ENCODE measurements at places on chromosomes 12 and 14.

GRCh38 chr12:67413577-67413976 lies 144.4 kb downstream of the CAND1 start:
- no peak for DNase-seq

- DNase-seq, result no peak
Observed at GRCh38 chr14:21203470-21204166, 47.8 kb upstream of the OR5AU1 start.

DNA sequence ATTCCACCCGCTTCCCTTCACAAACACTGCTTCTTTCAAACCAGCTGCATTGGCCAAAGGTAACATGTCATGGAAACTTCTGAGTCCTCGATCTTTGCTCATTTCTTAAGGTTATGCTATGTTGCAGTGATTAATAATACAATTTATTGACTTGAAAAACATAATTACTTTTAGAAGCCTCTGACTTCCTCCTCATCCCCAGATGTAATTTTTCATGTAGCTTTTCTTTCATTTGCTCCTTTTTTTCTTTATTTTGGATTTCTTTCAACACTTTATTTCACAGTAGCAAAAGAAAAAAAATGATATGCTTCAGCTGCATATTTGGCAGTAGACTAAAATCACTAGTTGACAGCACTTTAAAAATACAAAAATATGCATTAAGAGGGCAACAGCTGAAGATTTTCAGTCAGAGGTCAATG lies 116.2 kb downstream of the LRRIQ1 start:
- DNase-seq, result no peak

GRCh38 chr14:54766276-54767138 lies 136.1 kb downstream of the GCH1 start:
- no peak for DNase-seq

- DNase-seq, result no peak
Observed at GRCh38 chr12:57404966-57405640, 25.7 kb downstream of the R3HDM2 start.

- DNase-seq, result no peak
Observed at GRCh38 chr12:122099280-122099749, 20.8 kb downstream of the MLXIP start.

DNA sequence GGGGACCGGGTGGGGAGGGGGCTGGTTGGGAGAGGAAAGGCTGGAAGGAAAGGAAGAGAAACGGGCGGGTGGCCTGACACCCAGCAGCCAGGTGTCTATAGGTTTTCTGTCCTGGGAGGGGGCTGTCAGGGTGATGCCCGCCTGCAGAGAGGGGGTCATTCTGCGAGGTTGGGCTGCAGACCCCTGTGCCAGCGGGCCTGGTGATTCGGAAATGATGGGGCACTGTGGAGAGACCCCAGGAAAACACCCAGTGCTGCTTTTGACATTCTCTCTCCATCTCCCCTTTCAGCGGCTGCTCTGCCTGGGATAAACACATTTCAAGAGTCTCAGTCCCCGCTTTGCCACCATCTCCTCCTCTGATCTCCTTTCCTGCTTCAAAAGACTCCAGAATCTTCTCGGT lies 168.5 kb upstream of the RTL1 start:
- no peak for DNase-seq

GRCh38 chr14:74140374-74140850 lies 55.7 kb downstream of the LIN52 start:
- no peak for DNase-seq

DNA sequence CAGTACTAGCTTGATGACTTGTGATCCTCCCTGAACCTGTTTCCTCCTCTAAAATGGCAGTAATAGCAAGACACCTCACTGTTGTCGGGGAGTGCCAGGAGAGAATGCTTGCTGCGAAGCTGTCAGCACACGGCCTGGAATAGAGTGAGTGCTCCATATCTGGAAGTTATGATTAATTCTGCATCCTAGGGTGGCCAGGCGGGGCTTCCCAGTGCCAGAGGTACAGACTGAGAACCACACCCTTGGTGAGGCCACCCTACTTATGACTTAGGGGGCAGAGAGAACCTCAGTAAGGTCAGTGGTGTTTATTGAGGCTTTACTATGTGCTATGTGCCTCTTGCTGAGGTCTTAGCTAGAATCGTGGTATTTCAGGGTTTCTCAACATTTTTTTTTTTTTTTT lies 20.1 kb downstream of the MORN3 start:
- DNase-seq, result no peak

DNA sequence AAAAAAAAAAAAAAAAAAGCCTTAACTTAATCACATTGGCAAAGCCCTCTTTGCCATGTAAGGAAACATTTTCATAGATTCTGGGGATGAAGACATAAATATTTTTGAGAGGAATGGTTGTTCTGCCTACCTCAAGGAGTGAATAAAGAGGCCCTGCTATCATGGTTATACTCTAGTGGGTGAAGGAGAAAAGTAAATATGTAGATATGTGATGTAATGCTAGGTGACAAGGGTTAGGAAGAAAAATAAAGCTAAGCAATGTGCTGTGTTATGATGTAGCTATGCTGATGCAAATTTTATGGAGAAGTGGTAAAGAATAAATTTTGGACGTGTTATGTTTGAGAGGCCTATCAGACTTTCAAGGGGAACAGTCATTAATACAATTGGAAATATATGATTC lies 80.1 kb upstream of the DUSP6 start:
- no peak for DNase-seq

DNA sequence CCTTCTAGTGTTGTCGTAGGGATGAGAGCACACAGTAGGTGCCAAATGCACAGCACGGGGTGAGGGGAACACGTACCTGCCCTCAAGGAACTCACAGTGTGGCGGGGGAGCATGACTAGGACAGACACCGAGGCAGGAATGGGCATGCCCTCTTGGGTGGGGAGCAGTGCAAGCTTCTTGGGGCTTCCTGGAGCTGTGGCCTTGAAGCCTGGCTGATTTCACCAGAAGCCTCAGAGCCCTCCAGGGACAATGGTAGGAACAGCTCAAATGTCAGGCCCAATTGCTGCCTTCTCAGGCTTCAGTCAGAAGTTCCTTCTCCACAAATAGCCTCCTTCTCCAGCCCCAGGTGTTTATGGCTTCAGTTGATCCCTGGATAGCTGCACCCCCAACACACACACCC lies 43.4 kb downstream of the TEAD4 start:
- DNase-seq, result no peak

DNA sequence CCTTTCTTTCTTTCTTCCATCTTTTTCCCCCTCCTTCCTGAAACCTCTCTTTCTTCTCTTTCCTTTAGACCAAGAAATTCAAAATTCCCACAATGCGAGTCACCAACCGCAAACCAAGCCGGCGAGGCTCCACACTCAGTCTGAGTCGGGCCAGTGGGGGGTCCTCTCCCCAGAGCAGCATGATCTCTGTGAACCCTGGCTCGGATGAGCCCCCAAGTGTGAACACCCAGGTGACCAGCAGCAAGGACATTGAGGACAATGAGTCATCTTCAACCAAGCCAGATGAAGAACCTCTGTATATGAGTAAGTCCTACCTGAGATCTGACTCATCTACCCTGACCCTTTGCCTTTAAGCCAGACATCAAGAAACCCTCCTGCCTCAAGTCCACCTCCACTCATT lies 88.6 kb upstream of the TMEM233 start:
- DNase-seq, result no peak

DNA sequence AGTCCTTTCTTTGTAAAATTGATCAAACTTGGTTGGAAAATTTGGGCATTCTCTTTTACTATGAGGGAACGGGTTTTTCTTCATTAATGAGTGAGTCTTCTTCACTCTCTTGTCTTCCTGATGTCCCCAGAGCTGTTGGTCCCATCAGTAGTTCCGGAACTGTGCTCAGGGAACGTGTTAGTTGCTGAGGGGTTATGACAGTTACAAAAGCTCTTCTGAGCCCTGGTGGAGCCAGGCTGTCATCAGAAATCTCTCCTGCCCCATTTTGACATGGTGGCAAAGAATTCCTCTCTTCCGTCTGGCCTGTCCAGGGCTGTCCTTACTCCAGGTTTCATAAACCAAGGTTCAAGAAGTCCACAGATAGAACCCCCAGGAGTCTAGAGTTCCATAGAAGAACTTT lies 208.5 kb downstream of the SLC41A2 start:
- no peak for DNase-seq

DNA sequence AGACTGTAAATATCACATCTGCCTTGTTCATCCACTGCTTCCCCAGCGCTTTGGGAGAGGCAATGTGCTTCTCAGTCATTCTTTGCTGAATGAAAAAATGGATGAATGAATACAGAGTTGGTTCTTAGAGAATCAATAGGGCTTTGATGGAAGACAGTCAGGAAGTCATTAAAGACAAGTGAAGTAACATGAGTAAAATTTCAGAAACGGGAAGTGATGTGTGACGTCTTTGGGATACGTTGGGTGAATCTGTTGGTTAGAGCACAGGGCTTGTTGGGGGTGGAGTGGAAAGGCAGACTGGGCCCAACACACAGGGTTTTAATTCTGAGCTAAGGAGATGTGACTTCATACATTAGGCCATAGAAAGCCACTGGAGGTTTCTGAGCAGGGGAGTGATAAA lies 39.0 kb upstream of the NRXN3 start:
- no peak for DNase-seq

DNA sequence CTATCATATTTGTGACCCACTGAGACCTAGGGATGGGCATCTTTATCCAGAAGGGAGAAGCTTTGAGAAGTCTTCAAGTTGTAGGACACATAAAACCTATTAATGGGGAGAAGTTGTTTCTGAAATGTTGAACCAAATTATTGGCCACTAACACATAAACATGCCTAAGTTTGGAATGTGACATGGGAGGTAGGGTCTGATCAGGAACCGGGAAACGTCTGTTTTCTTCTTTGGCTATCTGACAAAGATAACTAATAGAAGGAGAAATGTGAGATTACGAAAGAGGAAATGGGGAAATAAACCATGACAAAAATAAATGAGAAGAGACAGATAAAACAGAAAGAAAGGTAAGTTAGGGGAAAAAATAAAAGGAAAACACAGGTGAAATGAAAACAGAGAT lies 425.2 kb downstream of the EGLN3 start:
- DNase-seq, result no peak

DNA sequence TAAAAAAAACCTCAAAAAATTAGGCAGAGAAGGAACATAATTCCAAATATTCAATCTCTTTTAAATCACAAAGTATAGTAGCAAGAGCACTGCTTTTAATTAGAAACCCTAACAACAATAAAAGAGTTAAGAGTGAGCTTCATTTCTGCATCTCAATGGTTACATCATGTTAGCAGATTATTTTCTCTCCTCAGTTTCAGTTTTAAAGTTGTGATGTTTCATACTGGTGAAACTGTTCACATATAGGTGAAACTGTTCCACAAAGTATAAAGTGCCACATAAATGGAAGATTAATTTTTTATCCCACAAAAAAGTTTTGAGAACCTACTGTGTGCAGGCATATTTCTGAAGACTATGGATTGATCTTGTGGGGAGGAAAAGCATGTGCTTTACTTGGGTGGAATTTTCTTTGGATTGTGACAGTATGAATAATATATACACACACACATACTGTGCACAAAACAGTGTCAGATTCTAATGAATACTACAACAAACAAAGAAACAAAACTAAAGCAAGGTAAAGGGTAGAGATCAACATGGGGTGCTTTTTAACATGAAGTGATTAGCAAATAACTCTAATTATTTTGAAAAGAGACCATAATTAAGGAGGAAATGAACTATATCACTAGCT lies 17.1 kb downstream of the LUM start:
- no peak for DNase-seq

DNA sequence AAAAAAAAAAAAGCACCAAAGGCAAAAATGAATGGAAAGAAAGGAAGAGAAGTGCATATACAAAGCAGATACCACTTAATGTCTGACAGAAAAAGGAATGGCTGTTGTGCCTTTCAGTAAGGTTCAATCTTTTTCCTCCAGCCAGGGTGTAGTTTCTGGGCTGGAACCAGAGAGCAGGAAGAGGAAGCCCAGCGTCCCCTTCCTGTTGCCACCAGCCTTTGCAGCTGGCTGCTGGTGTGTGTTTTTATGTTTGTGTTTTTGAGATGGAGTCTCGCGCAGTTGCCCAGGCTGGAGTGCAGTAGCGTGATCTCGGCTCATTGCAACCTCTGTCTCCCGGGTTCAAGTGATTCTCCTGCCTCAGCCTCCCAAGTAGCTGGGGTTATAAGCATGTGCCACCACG lies 64.6 kb upstream of the LTA4H start:
- DNase-seq, result no peak

- no peak for DNase-seq
Observed at GRCh38 chr12:115461401-115461800, 777.4 kb upstream of the TBX3 start.

DNA sequence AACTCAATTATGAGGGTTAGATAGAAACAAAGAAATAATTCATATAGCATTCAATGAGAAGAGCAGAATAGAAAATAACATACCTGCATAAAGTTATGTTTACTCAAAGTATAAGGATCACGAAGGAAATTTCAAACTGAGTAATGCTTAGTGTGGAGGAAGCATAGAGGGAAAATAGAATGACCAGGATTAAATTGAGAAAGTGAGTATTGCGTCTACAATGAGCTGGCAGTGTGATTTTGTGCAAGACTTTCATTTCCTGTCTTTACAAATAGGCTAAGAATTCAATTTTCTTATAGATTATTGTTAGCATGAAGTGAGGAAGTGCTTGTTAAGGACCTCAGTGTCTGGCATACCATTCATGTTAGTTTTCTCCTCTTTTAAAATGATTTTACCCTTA lies 12.0 kb downstream of the ADGRD1 start:
- no peak for DNase-seq

DNA sequence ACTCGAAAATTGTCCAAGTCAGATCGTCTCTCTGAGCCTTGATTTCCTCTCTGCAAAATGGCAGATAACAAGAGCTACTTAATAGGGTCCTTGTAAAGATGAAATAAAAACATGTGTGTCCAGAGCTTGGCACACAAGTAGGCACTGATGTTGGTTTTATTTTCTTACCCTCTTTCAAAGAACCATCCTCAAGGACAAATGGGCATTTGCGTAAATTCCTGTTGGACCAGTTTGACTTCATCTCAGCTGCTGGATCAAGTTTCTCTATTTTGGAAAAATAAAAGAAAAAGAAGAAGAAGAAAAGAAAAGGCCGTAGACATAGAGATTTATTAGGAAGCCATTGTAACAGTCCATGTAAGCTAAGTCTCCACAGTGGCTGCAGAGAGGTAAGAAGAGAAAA lies 47.2 kb downstream of the MAP1LC3B2 start:
- no peak for DNase-seq

DNA sequence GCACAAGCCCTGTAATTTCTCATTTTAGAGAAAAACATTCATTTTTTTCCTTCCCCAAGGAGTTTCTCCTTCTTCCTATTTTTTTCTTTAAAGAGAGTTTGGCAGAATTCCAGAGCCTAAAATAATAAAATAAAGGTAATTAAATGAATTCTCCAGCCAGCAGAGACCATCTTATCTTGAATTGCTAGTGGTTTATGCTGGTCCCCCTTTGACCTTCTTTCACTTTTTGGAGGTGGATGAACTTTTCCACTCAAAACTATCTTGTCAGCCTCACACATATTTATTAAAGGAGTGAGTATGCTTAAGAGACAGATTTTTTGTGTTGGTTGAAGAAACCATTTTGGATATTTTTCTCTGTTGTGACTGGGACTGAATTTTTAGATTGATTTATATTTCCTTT lies 47.6 kb downstream of the ADIPOR2 start:
- DNase-seq, result no peak
